ENCODE measurements at places on chromosomes 12 and 14.

- DNase-seq = peak; percentile 59
Measured at GRCh38 chr14:103546652-103547454, 15.6 kb downstream of the BAG5 start.

DNA sequence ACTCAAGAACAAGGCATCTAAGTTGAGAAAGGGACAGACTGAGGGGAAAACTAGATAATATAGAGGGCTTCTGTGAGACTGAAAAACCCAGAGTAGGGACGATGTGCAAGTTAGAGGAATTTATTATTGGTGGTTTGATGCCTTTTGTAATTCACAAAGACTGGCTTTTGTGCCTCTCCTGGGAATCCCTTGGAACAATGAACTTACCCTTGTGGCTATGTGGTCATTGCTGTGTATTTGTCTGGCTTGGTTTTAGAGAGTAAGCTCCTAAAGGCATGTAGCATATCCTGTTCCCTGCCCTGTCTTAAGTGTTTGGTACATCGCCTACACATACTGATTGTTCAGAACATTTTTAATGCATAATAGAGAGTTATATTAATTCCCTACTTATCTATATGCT, 26.6 kb downstream of the DCN start:
- no peak for DNase-seq

DNA sequence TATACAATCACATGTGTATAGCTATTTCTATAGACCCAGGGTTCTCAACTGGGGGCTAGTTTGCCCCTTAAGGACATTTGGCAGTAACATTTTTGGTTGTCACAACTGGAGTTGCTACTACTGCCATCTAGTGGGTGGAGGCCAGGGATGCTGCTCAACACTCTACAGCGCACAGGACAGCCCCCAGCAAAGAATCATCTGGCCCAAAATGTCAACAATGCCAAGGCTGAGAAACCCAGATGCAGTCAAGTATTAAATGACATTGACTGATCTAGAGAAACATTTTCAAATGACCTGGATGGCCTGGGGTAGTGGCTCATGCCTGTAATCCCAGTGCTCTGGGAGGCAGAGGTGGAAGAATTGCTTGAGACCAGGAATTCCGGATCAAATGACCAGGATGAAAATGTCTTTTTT, 5.8 kb downstream of the WSB2 start:
- peak; percentile 42 for DNase-seq

GRCh38 chr12:77213319-77213718, 147.9 kb upstream of the E2F7 start:
- no peak for DNase-seq
